ENCODE measurements at places on chromosomes 13 and 19.

DNA sequence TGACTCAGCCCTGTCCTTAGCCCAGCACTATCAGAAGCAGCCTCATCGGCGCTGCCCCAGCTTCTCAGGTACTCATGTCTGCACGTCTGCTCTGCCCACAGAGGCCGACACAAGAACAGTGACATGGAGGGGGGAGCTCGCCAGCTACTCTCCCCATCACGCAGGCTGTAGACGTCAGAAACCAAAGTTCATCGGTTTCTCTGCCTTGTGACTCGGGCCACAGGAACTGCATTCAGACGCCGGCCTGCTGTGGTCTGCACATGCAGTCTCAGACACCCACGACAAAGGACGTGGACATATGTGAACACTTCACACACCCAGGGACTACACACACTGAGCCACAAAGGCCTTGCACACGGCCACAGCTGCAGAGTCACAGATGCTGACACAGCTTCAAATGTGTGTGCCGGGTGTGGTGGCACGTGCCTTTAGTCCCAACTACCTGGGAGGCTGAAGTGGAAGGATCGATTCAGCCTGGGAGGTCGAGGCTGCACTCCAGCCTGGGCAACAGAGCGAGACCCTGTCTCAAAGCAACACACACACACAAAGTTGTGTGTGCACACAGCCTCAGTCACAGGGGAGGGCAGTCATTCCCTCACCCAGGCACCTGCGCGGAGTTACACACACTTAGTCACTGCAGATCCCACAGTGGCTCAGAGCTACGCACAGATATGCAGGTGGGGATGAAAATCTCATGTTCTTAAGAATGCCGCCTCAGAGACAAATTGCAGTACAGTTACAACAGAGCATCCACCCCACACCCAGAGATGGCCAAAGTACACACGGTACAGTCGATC is 4.9 kb upstream of the ZFP36 start:
- peak; percentile 45 for DNase-seq

GRCh38 chr19:47430041-47430802 is 10.9 kb upstream of the MEIS3 start:
- DNase-seq = peak; percentile 57

- no peak for DNase-seq
Observed at GRCh38 chr19:15623711-15624318, 8.8 kb downstream of the CYP4F8 start.

GRCh38 chr19:27792576-27793127 is 1420.3 kb downstream of the UQCRFS1 start:
- no peak for DNase-seq

DNA sequence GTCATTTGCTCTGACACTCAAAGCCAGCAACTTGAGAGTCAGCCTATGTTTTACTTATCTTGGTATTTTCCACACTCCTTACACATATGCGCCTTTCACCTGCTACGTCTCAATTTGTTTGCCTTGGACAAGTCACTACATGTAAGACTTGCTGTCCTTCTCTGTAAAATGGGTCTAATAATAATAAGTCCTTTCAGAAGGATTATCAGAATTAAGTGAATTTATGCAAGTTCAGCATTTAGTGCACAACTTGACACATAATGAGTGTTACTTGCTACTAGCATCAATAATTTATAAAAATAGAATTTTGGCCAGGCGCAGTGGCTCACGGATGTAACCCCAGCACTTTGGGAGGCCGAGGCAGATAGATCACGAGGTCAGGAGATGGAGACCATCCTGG is 71.1 kb upstream of the UBL3 start:
- no peak for DNase-seq

DNA sequence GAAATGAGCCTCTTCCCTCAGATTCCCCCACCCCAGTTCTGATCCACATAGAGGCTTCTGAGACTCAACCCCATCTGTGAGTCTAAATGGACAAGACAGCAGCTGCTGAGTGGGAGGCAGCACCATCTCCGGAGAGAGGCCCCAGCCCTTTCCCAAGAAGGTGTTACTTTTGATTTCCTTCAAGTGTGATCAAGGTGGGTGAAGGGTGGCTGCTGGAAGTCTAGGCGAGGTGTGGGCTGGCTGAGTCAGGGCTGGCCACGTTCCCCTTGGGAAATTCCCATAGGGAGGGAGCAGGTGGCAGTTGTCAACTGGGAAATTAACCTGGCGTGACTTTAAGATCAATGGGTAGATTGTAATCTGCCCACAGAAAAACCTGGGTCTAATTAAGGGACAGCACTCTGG is 148.0 kb downstream of the FOXO1 start:
- DNase-seq = no peak

GRCh38 chr13:24209138-24209537 is 48.6 kb downstream of the SPATA13 start:
- no peak for DNase-seq

GRCh38 chr13:30965380-30965779 is 32.9 kb downstream of the TEX26 start:
- no peak for DNase-seq

DNA sequence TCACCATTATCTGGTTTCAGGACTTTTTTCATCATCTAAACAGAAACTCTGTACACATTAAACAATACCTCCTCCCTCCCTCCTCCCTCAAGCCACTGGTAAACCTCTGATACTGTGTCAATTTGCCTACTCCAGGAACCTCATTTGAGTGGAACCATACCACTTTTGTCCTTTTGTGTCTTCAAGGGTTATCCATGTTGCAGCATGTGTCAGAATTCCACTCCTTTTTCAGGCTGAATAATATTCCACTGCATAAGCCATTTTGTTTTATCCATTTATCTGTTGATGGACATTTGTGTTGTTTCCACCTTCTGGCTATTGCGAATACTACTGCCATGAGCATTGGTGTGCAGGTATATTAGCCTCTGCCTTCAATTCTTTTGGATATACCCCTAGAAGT is 27.5 kb downstream of the TGDS start:
- DNase-seq = no peak

GRCh38 chr19:49287141-49287770 is 37.7 kb downstream of the SLC6A16 start:
- no peak for DNase-seq

- no peak for DNase-seq
Observed at GRCh38 chr19:435056-435706, 25.7 kb downstream of the SHC2 start.

GRCh38 chr19:35977446-35978222 is 17.4 kb upstream of the SDHAF1 start:
- no peak for DNase-seq

DNA sequence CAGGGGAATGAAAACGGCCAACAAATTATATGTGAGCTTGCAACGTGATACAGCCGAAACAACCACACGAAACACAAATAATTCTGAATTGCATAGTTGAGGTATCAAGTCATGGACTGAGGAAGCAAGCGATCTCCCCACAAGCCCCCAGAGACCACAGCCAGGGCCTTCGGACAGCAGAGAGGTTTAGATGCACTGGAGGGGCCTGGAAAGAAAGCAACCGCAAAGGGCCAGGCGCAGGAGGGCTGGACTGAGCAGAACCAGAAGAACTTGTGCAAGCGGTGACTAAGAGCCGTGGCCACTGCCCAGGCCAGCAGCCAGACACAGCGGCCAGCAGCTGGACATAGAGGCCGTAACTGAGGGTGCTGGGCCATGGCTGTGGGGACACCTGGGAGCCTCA is 131.4 kb downstream of the TNFRSF19 start:
- peak; percentile 91 for DNase-seq

GRCh38 chr19:3336680-3337523 is 29.5 kb upstream of the NFIC start:
- DNase-seq = no peak

DNA sequence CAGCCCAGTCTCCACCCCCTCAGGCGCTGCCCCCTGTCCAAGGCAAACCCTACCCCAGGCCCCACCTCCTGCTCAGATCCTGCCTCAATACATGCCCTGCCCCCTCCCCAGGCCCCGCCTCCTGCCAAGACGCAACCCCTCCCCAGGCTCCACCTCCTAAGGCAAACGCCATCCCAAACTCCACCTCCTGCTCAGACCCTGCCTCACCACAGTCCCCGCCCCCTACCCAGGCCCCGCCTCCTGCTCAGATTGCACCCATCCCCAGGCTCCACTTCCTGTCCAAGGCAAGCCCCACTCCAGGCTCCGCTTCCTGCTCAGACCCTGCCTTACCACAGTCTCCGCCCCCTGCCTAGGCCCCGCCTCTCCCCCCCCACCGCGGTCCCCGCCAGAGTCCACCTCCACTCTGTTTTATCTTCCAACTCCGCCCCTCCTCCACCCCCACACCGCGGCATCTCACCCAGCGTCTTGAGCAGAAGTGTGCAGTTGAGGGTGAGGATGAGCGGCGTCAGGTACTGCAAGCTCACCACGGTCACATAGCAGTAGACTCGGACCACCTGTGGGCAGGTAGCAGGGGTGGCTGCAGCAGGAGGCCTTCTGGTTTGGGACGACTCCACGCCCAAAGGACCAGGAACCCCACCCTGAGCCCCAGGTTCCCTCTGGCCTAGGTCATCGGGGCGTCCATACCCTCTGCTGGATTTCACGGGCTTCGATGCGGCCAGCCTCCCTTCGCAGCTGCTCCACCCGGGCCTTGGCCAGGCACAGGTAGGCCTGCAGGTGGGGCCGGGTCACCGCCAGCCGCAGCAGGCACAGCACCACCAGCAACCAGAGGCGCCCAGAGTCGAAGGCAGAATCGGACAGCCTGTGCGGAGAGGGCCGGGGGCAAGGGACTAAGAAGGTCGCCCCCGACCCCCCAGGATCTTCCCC is 17.7 kb downstream of the TMEM161A start:
- peak; percentile 83 for DNase-seq

DNA sequence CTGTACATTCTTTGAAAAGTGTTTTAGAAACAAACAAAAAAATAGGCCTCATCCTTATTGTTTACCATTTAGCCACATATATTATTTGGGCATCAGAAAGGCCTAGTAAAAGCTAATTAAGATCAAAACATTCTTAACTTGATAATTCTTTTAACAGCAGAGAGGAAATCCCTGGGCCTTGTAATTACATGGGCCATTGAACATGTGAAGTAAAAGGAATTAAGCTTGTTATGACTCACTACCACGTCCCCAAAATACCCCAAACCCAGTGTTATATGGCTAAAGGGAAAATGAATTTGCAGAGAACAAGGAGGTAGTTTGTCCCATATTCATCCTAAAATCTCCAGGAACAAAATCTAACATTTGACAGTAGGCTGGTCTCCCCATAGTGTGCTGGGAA is 439.8 kb downstream of the ITGBL1 start:
- DNase-seq = no peak

GRCh38 chr13:79662882-79663281 is 181.9 kb downstream of the NDFIP2 start:
- DNase-seq = no peak

GRCh38 chr13:31706105-31706504 is 33.2 kb upstream of the RXFP2 start:
- no peak for DNase-seq

Measured in fibroblast of skin of scalp (primary cell).